ENCODE measurements at places on chromosomes 16 and 17.

DNA sequence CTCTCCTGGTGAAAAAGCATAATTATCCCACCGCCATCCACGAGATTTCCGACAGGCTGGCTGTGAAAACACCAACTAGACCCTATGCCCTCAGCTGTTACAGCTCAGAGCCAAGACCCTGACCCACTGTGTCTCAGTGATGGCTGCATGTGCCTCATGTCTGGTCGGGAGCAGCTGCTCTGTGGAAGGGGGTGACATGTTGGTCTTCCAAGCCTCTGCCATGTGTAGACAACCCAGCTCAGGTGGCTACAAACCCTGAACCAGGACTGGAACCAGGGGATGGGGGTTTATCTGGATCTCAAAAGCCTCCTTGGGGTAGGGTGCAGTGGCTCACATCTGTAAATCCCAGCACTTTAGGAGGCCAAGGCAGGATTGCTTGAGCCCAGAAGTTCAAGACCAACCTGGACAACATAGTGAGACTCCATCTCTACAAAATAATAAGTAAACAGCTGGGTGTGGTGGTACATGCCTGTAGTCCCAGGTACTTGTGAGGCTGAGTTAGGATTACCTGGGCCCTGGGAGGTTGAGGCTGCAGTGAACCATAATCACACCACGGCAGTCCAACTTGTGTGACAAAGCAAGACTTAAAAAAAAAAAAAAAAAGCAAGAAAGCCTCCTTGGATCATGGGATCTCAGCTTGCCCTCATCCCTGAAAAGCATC lies 220.3 kb downstream of the CPPED1 start:
- DNase-seq: no peak

- DNase-seq: no peak
Observed at GRCh38 chr16:78228704-78229103, 129.2 kb downstream of the WWOX start.

DNA sequence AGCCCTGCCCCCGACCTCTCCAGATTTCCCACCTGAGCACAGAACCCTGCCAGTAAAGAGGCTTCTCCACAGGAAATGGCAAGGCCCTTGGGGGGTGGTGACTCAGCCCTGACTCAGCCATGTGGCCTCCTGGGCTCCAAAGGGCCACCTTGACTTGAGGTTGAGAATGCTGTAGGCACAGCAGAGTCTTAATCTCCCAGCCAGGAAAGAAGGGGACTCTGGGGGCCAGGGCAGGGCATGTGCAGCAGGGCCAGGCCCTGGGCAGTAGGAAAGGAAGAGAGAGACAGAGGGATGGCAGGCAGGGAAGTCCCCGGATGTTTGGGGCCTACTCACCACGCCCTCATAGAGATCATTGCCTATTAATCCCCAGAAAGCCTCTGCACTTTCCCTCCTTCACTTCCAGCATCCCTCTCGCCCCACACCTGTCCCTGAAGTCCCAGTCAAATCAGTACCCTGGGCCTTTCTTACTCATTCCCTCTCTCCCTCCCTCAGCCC lies 4.8 kb upstream of the ITGA3 start:
- peak; percentile 74 for DNase-seq

- peak; percentile 66 for DNase-seq
Observed at GRCh38 chr17:29640413-29640812, 17.7 kb upstream of the CORO6 start.

GRCh38 chr16:84617041-84617790 lies 662 bp downstream of the COTL1 start:
- no peak for DNase-seq

GRCh38 chr16:21033704-21034103 lies 116.9 kb downstream of the DNAH3 start:
- peak; percentile 2 for DNase-seq

- peak; percentile 35 for DNase-seq
Observed at GRCh38 chr16:17396762-17397498, 73.8 kb downstream of the XYLT1 start.

Data from AG10803 (cell line).